Effector memory CD4-positive, alpha-beta T cell (primary cell): ENCODE measurements at places on chromosomes 16 and 17.

DNA sequence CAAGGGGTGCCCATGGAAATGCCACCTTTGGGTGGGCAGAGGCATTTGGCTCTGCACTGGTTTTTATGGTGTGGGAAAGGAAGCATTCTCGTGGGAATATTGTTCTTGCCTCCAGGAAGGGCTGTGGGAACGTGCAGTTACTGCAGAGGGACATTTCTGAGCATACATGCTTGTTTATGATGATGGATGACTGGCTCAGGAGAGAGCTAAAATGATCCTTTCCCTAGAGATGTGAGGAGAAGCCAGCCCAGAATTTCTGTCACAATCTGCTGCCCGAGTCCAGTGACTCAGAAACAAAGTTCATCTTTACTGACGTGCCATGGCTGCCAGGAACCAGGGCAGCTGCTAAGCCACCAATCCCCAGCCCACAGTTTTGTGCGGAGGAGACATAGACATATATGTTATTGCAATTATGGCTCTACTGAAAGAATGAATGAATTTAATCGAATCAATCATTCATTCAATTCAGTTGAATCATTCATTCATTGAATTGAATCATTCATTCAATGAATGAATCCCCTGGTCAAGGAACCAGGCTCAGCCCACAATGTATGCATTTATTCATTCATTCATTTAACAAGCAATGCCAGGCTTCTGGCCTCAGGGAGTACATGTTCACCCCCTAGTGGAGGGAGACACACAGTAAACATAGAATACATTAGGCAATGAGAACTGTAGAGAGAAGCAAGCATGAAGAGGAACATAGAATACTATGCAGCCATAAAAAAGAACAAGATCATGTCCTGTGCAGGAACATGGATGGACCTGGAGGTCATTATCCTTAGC is 414.4 kb upstream of the HSBP1 start:
- no peak for DNase-seq

- DNase-seq = no peak
Observed at GRCh38 chr16:27174798-27175197, 28.5 kb upstream of the KDM8 start.

DNA sequence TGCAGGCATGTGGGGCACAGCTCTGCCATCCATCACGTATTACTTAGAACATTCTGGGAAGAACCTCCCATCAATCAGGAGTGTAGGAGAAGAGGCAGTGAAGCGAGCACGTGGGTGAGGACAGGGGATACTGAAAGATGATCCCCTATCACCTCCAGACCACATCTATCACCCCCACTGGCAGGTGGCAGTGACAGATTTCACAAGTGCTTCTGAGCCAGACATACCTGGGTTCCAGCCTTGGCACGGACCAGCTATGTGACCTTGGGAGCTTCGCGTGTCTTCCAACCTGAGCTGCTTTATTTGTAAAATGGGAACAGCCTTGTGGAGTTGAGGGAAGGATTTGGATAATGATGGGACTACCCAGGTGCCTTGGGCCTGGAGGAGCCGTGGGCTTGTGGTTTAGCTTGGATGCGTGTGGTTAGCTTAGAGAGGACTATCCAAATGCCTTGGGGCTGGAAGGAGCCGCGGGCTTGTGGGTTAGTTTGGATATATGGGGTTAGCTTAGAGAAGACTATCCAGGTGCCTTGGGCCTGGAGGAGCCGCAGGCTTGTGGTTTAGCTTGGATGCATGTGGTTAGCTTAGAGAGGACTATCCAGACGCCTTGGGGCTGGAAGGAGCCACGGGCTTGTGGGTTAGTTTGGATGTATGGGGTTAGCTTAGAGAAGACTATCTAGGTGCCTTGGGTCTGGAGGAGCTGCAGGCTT is 206.4 kb downstream of the ENGASE start:
- DNase-seq = no peak

GRCh38 chr16:22035153-22035552 is 27.2 kb downstream of the MOSMO start:
- no peak for DNase-seq
